ENCODE measurements at places on chromosomes 1 and 21.

- peak; percentile 83 for DNase-seq
These were observed 4.2 kb upstream of the ECE1 start for GRCh38 chr1:21294266-21294989.

DNA sequence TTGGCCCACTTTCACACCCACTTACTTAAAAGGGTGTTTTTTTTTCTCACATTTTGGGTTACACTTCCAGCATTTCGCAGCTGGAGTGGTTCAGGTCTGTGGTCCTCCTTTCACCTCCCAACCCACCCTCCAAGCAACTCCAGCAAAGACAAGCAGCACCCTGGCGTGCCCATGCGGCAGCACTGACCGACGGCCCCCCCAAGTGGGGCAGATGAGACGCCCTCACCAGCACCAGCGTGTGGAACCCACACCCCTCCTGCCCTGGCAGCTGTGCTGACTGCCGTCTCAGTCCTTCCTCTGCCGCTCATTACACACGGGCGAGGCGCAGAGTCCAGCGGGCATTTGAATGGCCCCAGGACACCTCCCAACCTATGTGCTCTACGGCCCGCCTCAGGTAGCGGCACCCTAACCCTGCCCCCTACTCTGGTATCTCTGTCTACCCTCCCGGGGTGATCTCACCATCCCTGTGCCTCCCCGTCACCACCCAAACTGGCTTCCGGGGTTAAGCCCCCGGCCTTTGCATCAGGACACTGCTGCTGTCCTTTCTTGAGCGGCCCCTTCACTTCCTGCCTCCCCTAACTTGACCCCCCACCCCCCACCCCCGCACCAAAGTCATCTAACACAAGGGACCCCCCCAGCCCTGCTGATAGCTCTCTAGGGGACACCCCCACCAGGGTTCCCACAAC lies 10.9 kb downstream of the LSS start:
- no peak for DNase-seq

GRCh38 chr1:167106119-167106461 lies 12.2 kb downstream of the STYXL2 start:
- no peak for DNase-seq

GRCh38 chr1:245264226-245264625 lies 109.4 kb downstream of the KIF26B start:
- DNase-seq = no peak

GRCh38 chr1:63864224-63864641 lies 90.4 kb downstream of the ROR1 start:
- no peak for DNase-seq

GRCh38 chr1:17603091-17603841 lies 63.8 kb downstream of the ARHGEF10L start:
- no peak for DNase-seq

- no peak for DNase-seq
These were observed 43.0 kb downstream of the ATF3 start for GRCh38 chr1:212651521-212651920.

DNA sequence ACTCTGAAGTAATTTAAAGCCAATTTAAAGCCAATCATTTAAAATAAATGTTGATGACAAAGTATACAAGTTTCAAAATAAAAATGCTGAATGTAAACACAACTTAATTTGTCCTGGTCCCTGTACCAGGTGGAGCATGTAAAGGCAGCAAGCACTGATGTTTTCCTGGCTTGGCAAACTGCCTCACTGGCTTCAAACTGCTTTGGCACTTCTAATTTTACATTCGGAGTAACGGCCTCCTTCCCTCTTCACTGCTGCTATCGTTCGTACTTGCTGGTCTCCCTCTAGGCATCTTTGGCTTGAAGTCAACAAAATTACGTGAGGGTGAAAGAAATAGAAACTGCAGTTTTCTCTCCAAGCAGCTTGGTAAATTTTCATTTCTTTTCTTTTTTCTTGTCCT lies 287.9 kb downstream of the LTN1 start:
- no peak for DNase-seq
